ENCODE measurements at places on chromosomes 4 and X. TPM values are rescaled to one million over a fixed set of nuclear protein-coding genes. Genes with fewer than 3 reads are reported as not detected.

PAK3 gene
- 0.50 TPM for total RNA-seq

RTL9 gene
- total RNA-seq = not detected

VEGFC gene
- total RNA-seq = 1.5 TPM

ATP2B3 gene
- not detected for total RNA-seq

BMX gene
- not detected for total RNA-seq

GAGE2A gene
- total RNA-seq = not detected

RHOXF2 gene
- not detected for total RNA-seq

MGAT4D gene
- not detected for total RNA-seq

DNA sequence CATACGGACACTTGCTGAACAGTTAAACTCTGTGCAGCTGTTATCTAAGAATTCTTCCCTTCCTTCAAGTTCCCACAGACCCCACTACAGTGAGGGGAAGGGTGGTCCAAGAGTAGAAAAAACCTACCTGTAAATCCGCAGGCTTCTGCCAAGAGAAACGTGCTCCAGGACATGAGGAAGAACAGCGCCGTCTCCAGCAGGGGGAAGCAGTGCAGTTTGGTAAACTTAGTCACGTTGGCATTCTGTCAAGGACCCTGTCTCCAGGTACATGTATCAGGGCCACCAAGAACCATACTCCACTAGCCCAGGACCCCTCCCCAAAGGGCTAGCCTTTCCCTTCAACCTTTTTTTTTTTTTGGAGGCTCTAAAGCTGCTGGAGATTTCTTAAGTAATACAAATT, 79.9 kb downstream of the CHST7 start:
- no peak overlapping the region for H3K27ac ChIP-seq
- DNase-seq = peak; percentile 36
- no peak overlapping the region for H3K4me3 ChIP-seq
- no peaks in the 10 kb centered on the region for H3K27me3 ChIP-seq

- H3K4me1 ChIP-seq = peaks cover 10% of the 10 kb centered on the region
- DNase-seq = no peak
- no peaks in the 10 kb centered on the region for H3K36me3 ChIP-seq
- H3K27ac ChIP-seq = no peak overlapping the region
- no peak overlapping the region for H3K4me3 ChIP-seq
Observed at GRCh38 chr4:183989931-183990330, 84.8 kb downstream of the STOX2 start.

DNA sequence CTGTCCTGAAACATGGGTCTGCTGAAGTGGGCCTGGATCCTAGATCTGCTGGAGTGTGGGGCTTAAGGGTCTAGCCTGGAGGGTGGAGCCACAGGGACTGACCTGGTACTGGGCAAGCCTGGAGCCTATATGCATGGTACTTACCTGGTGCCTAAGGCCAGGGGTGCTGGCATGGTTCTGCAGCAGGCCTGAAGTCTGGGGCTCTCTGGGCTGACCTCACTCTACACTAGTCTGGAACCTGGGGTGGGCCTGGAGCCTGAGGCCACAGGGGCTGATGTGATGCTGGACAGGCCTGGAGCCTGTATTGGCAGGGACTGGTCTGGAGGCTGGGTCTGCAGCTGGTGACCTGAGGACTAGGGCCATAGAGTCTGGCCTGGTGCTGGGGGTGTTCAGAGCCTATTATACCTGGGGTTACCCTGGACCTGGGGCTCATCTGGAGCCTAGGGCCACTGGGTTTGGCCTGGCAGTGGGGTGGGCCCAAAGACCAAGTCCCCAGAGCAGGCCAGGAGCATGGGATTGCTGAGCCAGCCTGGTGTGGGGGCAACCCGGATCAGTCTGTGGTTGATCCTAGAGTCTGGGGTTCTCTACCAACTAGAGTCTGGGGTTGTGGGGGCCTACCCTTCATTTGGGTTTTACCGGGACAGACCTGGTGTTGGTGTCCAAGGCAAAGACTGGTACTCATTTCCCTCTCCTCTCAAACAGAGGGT, 179.6 kb downstream of the SLC4A4 start:
- no peak overlapping the region for H3K4me3 ChIP-seq
- peaks cover 6% of the 10 kb centered on the region for H3K4me1 ChIP-seq
- no peak overlapping the region for H3K27ac ChIP-seq
- H3K27me3 ChIP-seq = no peaks in the 10 kb centered on the region

GRCh38 chr4:74499986-74500781, 55.2 kb downstream of the AREG start:
- H3K36me3 ChIP-seq = no peaks in the 10 kb centered on the region
- no peak for DNase-seq
- H3K4me3 ChIP-seq = no peak overlapping the region
- no peaks in the 10 kb centered on the region for H3K27me3 ChIP-seq
- H3K27ac ChIP-seq = no peak overlapping the region
- H3K4me1 ChIP-seq = peaks cover 7% of the 10 kb centered on the region

DNA sequence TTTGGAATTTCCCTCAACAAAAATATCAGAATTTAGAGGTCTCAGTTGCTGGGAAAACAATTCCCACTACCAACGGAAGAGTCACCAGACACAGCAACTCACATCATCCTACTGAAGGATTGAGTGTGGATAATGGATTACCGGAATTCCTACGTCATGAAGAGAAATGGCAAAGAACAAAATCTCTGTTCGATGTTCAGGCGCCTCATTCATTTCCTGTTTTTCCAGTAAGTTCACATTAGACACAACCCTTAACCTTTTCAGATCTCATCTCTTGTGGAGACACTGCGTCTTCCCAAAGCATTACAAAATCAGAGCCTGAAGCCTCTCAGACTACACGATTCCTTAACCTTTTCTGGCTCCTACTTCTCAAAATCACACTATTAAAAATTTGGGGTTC, 58.5 kb upstream of the CPEB2 start:
- no peak overlapping the region for H3K4me3 ChIP-seq
- no peak overlapping the region for H3K27ac ChIP-seq
- H3K36me3 ChIP-seq = no peaks in the 10 kb centered on the region
- H3K27me3 ChIP-seq = no peaks in the 10 kb centered on the region
- DNase-seq = no peak

GRCh38 chr4:89254847-89255246, 52.8 kb downstream of the GPRIN3 start:
- H3K4me3 ChIP-seq = no peak overlapping the region
- DNase-seq = peak; percentile 41
- no peaks in the 10 kb centered on the region for H3K4me1 ChIP-seq
- H3K27me3 ChIP-seq = no peaks in the 10 kb centered on the region
- no peaks in the 10 kb centered on the region for H3K36me3 ChIP-seq

- no peaks in the 10 kb centered on the region for H3K36me3 ChIP-seq
- no peaks in the 10 kb centered on the region for H3K27me3 ChIP-seq
- peaks cover 39% of the 10 kb centered on the region for H3K4me1 ChIP-seq
- H3K4me3 ChIP-seq = no peak overlapping the region
- H3K27ac ChIP-seq = no peak overlapping the region
Observed at GRCh38 chr4:61443813-61444510, 243.8 kb downstream of the ADGRL3 start.

DNA sequence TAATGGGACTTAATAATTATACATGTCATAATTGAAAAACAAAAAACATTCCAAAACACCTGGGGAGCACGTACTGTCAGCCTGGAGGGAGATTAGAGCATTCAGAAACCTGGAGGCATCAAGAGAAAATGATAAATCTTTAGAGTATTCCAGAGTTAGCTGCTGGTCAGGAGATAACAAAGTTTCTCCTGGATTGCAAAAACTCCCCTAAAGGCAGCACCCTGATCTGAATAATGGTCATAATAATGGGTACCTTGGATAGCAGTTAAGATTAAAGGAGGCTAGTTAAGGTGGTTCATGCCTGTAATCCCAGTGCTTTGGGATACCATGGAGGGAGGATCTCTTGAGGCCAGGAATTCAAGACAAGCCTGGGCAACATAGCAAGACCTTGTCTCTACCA, 15.9 kb upstream of the RAB40A start:
- H3K4me1 ChIP-seq = no peaks in the 10 kb centered on the region
- no peak for DNase-seq
- H3K4me3 ChIP-seq = no peak overlapping the region
- no peak overlapping the region for H3K27ac ChIP-seq
- H3K36me3 ChIP-seq = no peaks in the 10 kb centered on the region

DNA sequence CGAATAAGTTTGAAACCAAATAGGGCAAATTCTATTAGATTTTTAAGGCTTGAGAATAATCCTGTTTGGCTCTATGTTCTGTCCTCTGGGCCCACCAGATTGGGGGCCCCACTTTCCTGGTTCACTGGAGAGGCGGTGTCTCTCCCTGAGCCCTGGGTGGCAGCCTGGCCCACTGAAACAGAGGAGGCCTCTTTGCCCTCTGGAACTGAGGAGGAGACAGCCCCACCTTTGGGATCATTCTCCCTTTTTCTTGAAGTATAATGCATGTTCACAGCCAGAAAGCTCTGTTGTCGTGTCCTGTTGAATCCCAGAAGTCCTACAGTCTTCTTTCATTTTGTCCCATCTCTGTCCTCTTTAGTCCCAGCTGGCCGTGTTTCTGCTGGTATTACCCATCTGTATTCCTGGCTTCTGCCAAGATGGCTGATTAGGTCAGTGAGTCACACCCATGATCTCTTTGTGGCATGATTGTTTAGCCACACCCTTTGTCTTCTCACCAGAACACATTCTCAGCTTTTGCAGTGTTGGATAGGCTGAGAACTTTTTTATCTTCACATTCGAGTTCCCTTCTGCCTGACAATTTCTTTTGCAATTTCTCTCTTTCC, 8.1 kb upstream of the TBC1D25 start:
- peaks cover 16% of the 10 kb centered on the region for H3K36me3 ChIP-seq
- H3K4me3 ChIP-seq = no peak overlapping the region
- H3K4me1 ChIP-seq = peaks cover 19% of the 10 kb centered on the region
- no peaks in the 10 kb centered on the region for H3K27me3 ChIP-seq
- peak; percentile 12 for DNase-seq

DNA sequence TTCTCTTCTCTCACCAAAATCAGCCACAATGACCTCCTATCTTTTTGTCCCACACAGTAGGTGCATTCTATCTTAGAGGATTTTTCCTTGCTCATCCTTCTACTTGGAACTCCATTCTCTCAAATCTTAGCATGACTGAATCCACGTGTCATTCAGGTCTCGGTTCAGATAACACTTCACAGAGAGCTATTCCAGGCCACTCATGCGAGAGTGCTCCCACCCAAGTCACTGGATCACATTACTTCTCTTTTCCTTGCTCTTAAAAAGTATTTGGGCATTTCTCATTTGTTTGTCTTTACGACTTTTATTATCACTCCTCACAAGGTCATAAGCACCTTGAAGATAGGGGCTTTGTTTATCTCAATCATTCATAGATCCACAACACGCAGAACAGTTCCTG, 647.5 kb upstream of the TENM3 start:
- no peaks in the 10 kb centered on the region for H3K36me3 ChIP-seq
- H3K4me1 ChIP-seq = no peaks in the 10 kb centered on the region
- H3K27me3 ChIP-seq = no peaks in the 10 kb centered on the region
- DNase-seq = no peak
- H3K4me3 ChIP-seq = no peak overlapping the region

- peak overlapping the region; percentile 91 for H3K4me3 ChIP-seq
- peaks cover 24% of the 10 kb centered on the region for H3K36me3 ChIP-seq
- H3K27me3 ChIP-seq = no peaks in the 10 kb centered on the region
- peak; percentile 62 for DNase-seq
- peak overlapping the region; percentile 63 for H3K27ac ChIP-seq
- H3K4me1 ChIP-seq = peaks cover 35% of the 10 kb centered on the region
Observed at GRCh38 chr4:76306882-76307659, 538 bp downstream of the STBD1 start.

GRCh38 chrX:20015422-20015821, 24.6 kb upstream of the BCLAF3 start:
- no peaks in the 10 kb centered on the region for H3K27me3 ChIP-seq
- H3K36me3 ChIP-seq = no peaks in the 10 kb centered on the region
- H3K4me3 ChIP-seq = no peak overlapping the region
- H3K27ac ChIP-seq = no peak overlapping the region

GRCh38 chr4:13968723-13969122, 341.2 kb upstream of the BOD1L1 start:
- H3K27me3 ChIP-seq = no peaks in the 10 kb centered on the region
- peaks cover 13% of the 10 kb centered on the region for H3K4me1 ChIP-seq
- H3K36me3 ChIP-seq = no peaks in the 10 kb centered on the region

DNA sequence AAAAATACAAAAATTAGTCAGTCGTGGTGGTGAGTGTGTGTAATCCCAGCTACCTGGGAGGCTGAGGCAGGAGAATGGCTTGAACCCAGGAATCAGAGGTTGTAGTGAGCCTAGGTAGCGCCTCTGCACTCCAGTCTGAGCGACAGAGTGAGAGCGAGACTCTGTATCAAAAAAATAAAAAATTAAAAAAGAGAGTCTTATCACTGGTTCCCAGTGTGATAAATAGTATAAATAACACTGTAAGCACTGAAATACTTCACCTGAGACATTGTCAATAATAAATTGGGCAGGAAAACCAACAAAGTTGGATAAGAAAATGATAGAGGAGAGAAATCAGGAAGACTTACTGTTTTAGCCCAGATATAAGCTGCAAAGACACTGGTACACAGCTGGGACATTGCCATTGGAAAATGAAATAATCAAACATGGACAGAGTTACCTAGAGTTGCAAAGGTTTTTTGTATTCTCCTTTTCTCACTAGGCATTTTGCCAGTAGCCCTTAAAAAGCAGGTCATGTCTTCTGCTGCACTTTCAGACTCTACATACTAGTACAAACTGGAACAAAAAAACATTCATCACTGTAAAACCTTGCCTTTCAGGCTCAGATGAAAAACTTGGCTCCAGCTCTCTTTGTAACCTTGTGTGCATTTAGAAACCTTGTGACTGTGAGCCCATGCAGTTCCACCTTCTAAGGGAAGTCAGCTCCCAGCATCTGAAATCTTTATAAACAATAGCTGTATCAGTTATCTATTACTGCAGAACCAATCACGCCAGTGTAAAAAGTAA, 55.0 kb upstream of the PPP1R2C start:
- H3K27me3 ChIP-seq = no peaks in the 10 kb centered on the region
- H3K36me3 ChIP-seq = no peaks in the 10 kb centered on the region
- no peak for DNase-seq

DNA sequence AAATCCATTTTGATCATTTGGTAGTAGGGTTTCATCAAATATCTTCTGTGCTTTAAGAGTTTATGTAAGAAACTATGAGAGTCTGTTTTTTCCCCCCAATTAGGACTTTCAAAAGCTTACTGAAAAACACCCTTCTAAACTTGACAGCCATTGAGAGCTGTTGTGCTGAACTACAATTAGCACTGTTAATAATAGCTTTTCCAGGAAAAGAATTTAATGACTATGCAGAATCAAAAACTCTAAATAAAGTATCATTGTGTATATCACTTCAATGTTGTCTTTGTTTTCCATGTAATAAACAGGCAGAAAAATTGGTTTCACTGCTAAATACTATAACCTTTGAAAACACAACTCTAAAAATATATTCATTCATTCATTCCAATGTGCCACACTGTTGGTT, 121.4 kb upstream of the PDE5A start:
- no peak overlapping the region for H3K4me3 ChIP-seq
- H3K36me3 ChIP-seq = no peaks in the 10 kb centered on the region
- no peak for DNase-seq
- H3K4me1 ChIP-seq = no peaks in the 10 kb centered on the region
- no peaks in the 10 kb centered on the region for H3K27me3 ChIP-seq
- H3K27ac ChIP-seq = no peak overlapping the region

- H3K27me3 ChIP-seq = no peaks in the 10 kb centered on the region
- no peak overlapping the region for H3K4me3 ChIP-seq
- no peak for DNase-seq
- peaks cover 4% of the 10 kb centered on the region for H3K36me3 ChIP-seq
Observed at GRCh38 chr4:24650849-24651640, 66.7 kb upstream of the DHX15 start.

Data from Calu3 (cell line).